Hypothalamus (tissue), 51 donors: ENCODE measurements at places on chromosomes 7 and 10.

DNA sequence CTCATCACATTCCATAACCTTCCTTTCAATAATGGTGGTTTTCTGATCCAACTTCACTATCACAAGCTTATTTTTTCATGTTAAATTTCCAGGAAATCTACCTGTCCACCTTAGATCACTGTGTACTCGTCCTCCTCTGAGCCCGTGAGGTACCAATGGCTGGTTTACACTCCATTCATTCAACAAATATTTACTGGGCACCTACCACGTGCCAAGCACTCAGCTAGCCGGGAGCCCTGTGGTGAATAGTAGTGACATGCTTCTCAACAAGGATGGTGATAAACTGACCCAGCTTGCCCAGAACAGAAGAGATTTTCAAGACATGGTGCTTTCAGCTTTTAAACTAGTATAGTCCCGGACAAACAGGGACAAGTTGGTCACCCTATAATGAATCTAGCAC, 98.2 kb downstream of the FAM204A start:
- DNase-seq, result no peak

- DNase-seq, result no peak
Measured at GRCh38 chr7:158472596-158472995, 115.0 kb downstream of the PTPRN2 start.

GRCh38 chr7:95317546-95317945, 6.8 kb downstream of the PON1 start:
- no peak for DNase-seq

DNA sequence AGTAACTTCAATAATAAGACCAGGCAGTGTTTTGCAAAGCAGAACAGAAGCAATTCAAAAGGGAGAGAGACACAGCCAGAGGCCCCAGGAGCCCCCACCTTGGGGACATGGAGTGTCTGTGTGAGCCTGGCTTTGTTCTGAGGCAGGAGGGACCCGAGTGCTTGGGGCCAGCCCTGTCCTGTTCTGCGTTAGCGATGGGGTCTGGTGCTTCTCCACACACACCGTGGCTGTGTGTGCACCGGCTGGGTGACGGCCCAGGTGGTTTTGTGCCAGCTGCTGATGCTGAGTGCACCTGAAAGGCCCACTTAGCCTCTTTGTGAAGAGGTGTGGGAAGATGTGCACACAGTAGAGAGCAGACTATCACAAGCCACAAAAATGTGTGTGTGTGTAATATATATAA, 468.9 kb downstream of the DNAJB6 start:
- no peak for DNase-seq

GRCh38 chr7:10239695-10240345, 733.9 kb upstream of the PHF14 start:
- DNase-seq, result no peak

GRCh38 chr7:157859915-157860314, 523.1 kb downstream of the DNAJB6 start:
- no peak for DNase-seq

GRCh38 chr7:127448566-127448965, 56.1 kb upstream of the ZNF800 start:
- no peak for DNase-seq
